ENCODE measurements at places on chromosomes 6 and 20. TPM values are rescaled to one million over a fixed set of nuclear protein-coding genes. Genes with fewer than 3 reads are reported as not detected.

Gene B4GALT5
- 16.2 TPM for total RNA-seq

Gene PSORS1C2
- 2.9 TPM for total RNA-seq

Gene EYA2
- total RNA-seq, result 0.59 TPM

Gene TNXB
- 64.4 TPM for total RNA-seq

Gene ZFP57
- 0.59 TPM for total RNA-seq

Gene PRDM13
- total RNA-seq, result not detected

Gene AIF1
- total RNA-seq, result 23.8 TPM

Gene SYCP2
- 5.8 TPM for total RNA-seq

Gene BANF2
- total RNA-seq, result not detected

Gene FAM135A
- 48.0 TPM for total RNA-seq

Gene RAB44
- total RNA-seq, result 0.59 TPM

Gene AKAP12
- total RNA-seq, result 90.2 TPM

Gene ZNF133
- 20.4 TPM for total RNA-seq

Gene ADRM1
- 32.9 TPM for total RNA-seq

Gene HRH3
- 0.10 TPM for total RNA-seq

Gene ENPP4
- 4.6 TPM for total RNA-seq

Data from skin of body (tissue), 3 donors.